ENCODE measurements at places on chromosomes 13 and 19.

- no peak for DNase-seq
Observed at GRCh38 chr13:22061806-22062391, 391.0 kb downstream of the FGF9 start.

DNA sequence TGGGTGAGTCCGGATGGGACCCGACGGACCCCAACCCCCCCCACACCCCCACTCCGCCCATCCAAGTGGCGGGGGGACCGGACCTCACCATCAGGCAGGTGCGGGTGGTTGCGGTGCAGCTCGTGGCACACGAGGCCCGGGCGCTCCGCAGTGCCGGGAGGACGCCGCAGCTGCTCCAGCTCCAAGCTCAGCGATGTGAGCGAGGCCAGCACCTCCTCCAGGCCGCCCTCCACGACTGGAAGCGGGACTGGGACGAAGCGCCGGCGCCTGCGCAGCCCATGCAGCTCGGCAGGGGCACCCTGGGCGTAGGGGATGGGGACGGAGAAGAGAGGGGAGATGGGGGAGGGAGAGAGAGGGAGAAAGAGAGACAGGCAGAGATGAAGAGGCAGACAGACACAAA lies 30.1 kb upstream of the OLFM2 start:
- DNase-seq = no peak

DNA sequence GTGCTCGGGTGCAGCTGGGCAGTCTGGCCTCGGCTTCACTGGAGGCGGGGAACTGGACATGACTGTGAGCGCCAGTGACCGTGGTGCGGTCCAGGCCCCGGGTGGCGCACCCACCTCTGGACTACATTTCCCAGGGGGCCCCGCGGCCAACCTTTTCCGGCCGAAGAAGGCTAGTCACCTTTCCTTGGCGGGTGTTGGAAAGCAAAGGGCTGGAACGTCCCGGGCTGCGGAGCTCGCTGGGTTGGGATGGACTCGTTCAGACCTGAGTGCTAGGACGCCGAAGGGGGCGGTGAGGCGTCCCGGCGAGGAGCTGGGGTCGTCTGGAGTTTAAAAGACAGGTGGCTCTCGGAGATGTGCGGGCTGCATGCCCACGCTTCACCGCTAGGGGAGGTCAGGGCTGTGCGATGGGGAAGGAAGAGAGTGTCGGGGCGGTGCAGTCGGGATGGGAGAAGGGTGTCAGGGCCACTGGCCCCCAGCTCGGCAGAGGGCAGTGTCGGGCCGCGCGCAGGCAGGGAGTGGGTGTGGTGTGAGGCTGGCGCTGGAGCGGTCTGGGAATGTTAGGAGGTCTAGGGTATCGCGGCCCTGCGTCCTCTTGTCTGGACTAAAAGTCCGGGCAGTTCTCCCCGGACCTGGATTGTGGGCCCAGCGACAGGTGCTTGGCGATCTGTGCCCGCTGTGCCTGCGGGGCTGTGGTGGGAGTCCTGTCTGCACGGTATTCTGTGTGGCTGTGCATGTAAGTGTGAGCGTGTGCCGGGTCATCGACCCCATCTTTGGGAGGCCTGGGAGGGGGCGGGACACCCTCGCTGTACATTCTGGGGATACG lies 57.1 kb downstream of the ZNF568 start:
- DNase-seq = peak; percentile 65

DNA sequence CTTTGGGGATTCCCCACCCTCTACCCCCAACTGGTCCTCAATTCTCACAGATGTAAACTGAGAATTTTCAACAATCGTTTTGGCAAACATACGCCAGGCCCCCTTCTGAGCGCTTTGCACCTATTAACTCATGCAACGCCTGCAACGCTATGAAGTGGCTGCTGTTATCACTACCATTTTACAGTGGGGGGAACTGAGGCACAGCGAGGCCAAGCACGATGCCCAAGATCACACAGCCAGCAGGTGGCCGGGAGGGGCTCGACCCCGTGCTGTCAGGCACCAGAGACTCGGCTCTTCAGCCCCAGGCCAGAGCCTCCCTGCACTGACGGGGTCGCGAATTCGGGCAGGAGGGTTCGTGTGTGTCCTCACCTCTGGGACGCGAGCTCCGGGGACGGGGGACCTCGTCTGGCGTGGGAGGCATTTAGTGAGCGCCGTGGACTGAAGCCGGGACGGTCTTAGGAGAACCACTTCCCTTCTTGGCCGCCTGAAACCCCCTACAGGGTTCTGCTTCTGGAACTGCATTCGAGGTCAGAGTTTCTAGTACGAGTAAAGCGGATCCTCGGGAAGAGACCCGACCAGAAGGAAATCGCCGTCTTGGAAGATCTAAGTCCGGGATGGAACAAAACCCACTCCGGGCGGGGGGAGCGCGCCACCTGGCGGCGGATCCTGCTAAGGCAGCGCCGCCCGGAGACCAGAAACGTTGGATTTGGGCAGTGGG lies 21.0 kb downstream of the ZNF114 start:
- peak; percentile 55 for DNase-seq

- DNase-seq = no peak
Observed at GRCh38 chr19:39928357-39928725, 6.1 kb downstream of the FCGBP start.

- no peak for DNase-seq
Observed at GRCh38 chr19:6803036-6803404, 30.5 kb downstream of the VAV1 start.

DNA sequence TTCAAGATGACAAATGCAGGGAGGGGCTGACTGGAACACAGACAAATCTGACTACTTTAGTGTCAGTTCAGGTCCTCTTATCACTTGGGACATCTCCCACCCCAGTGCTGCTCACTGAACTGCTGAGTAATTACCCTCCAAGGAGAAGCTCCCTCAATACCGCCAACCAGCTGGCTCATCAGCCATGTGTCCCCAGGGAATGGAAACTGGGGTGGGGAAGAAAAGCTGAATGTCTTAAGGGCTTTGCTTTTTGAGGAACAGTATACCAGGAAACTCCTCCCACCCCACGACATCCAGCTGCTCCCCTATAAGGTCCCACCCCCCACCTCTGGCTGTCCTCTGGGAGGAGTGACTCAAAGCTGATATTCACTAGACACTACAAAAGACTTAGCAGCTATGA lies 2.0 kb downstream of the ZNF823 start:
- no peak for DNase-seq

DNA sequence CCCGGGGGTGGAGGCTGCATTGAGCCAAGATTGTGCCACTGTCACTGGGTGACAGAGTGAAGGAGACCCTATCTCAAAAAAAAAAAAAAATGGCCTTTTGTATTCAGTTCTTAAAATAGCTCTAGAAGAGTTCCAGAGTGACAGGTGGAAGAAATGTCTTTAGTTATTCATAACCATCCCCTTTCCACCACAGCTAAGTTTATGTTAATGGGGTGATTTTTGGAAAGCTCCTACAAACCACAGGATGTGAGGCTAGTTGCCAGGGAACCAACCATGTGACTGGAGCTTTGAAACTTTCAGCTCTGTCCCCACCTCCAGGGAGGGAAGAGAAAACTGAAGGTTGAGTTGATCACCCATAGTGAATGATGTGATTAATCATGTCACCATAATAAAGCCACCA lies 6.9 kb downstream of the ZNF490 start:
- no peak for DNase-seq

Measured in DMS79 (cell line).